ENCODE measurements at places on chromosomes 16 and 17.

GRCh38 chr17:45296003-45296832 is 20.6 kb downstream of the MAP3K14 start:
- no peak for DNase-seq

DNA sequence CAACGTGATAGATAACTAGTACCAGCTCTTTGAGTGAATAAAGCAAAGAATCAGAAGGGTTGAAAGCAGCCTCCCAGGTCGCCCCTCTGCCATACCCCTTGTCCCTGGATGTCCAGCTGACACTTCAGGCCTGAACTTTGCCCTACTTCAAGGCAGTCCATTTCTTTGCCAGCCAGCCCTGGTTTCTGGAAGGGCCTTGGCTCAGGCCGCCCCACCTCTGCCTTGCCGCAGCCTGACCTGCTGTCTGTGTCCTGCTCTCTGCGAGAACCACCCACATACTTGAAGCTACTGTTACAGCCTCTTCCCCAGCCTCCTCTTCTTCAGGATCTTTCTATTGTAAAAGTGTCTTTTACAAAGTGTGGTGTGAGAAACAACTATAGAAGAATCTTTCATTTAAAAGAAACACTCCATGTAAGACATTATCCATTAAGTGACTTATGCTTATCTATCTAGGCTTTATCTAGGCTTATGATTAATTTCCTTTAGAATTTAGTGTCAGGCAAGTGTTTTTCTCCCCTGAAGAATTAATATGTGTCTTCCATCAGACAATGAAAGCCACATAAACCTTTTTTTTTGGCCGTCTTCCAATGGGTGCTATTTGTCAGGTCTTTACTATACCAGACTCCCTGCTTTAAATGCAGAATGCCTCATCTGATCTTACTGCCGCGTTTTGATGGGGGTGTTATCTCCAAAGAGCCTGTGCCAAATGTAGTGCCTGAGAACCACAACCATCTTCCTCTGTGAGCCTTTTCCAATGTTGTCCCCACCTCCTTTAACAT is 133.9 kb downstream of the SOCS1 start:
- DNase-seq = no peak

GRCh38 chr17:12545877-12546513 is 119.7 kb upstream of the MYOCD start:
- peak; percentile 28 for DNase-seq

- no peak for DNase-seq
Measured at GRCh38 chr16:55189682-55190636, 134.0 kb upstream of the IRX6 start.

DNA sequence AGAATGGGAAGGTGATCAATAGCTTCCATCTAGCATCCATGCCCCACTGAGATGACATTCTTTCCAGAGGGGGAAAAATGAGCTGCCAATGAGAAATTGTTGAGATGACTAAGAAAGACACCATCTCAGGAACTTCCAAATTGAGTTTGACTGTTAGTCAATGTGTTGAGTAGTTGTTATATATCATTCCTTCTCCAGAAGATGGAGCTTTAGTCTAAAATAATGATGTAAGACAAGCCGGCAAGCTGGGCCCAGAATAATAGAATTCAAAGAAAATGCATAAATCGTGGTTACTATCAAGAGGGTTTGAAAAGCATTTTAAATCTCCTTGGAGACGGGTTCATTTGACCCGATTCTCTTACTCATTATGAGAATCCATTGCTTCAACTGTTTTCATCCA is 71.0 kb upstream of the ATF7IP2 start:
- peak; percentile 16 for DNase-seq

GRCh38 chr17:34390649-34391048 is 27.6 kb upstream of the CCL1 start:
- DNase-seq = no peak

All from astrocyte of the cerebellum (primary cell).